Esophagus squamous epithelium (tissue), 5 donors: ENCODE measurements at places on chromosomes 11 and 22. TPM values are rescaled to one million over a fixed set of nuclear protein-coding genes. Genes with fewer than 3 reads are reported as not detected.

Gene FXYD2
- total RNA-seq: 0.19 TPM

Gene NDUFA6
- total RNA-seq: 67.7 TPM

Gene PGA5
- not detected for total RNA-seq

Gene NAALAD2
- total RNA-seq: 0.76 TPM

Gene SPDYC
- total RNA-seq: not detected

Gene GSTT2
- total RNA-seq: not detected

Gene PIWIL4
- total RNA-seq: 3.1 TPM
